ENCODE measurements at places on chromosomes 6 and 20.

DNA sequence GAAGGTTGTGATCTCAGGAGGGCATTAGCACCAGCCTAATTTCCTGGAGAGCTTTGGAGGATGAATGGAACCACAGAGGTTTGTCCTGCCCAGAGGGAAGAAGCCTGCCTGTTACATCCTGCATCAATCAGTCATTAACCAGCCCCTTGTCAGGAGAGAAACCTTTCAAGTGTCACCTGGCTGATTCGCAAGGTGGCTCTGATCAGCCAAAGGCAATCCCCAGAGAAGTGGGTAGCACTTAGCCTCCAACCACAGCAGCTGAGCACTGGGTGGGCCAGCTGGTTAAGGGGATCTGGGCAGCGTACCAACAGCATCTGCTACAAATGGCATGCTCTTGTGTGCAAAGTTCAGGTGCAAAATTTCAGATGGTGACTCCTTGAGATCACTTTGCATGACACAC, 26.9 kb downstream of the ANKEF1 start:
- no peak for DNase-seq

DNA sequence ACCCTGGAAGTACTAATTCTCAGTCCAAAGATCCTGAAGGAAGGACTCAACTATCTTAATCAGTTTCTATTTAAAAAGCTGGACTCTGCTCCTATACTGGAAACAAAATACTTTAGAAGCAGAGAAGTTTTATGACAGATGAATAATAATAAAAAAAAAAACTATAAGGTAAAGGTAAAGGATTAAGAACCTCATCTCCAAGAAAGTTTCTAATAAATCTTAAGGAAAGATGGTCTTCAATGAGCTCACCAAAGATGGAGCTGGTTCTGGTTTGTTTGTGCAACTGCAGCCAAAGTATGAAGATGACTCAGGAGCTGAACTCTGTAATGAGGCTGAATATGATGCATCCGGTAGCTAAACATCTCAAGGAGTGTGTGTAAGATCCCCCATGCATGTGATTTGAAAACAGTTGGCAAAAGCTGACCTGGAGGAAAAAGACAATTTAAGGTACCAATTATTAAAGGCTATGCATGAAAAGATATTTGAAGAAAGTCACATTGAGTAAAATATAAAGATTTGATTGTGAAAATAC, 25.2 kb downstream of the MED23 start:
- DNase-seq = no peak

DNA sequence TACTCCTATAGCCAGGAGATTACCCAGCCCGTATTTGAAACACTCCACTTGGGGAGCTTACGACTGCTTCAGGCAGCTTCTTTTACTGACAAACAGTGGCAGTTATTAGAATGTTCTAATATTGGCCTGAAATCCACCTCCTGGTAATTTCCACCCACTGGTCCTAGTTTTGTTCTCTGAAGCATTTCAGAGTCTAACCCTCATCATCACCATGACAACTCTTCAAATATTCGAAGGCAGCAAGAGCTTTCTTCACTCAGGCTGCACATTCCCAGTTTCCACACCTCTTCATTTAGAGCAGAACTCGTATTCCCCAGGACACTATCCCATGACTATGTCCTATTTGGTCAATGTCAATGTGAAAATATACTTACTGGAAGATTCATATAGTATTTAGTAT, 325.6 kb downstream of the UBE3D start:
- DNase-seq = no peak

GRCh38 chr20:49386848-49387580, 95.5 kb downstream of the KCNB1 start:
- DNase-seq = peak; percentile 34

DNA sequence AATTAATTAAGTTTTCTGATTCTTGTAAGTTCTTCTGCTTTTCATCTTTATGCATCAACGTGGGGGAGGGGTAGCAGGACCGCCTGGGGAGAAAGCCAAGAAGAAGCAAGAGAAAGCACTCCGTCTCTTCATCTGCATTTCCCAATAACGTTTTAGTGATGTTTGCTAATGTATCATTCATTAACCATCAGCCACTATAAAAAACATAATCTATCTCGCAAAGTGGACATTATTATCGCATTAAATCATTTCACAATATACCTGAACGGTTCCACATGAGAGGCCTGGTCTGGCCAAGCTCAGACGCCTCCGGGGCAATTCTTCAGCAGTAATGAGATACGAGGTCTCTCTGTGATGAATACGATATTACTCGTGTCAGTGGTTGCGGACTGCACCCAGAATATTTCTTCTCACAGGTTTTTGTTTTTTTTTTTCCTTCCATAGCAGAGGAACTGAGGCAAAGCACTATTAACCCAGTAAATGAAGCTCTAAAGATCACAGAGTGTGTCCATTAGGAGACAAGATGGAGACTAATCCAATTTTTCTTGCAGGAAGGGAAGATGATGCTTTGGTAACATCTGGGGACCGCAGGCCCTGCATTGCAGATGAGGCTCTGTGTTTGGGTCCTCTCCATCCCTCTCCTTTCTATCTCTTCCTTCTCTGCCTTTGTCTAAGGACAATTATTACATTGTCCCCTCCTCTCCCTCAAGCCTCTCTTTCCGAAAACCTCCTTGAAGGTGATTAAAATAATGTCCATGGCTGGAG, 156.1 kb downstream of the SLC35B3 start:
- DNase-seq = no peak

DNA sequence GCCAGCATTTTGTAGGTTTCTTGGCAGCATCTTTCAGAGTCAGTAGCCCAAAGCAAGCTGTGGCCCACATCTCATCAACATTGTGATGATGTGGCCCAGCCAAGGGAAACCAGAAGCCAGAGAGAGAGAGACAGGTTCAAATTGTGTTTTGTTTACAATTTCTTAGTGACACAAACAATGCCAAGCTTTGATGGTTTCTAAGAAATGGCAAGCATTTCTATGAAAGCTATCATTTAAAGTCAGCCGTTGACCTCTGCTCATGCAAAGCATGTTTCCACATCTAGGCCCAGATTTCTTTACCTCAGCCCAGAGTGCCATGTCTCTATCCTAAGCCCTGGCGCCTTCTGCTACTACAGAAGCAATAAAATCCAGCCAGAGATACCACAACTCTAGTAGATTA, 32.9 kb downstream of the GCM1 start:
- no peak for DNase-seq

DNA sequence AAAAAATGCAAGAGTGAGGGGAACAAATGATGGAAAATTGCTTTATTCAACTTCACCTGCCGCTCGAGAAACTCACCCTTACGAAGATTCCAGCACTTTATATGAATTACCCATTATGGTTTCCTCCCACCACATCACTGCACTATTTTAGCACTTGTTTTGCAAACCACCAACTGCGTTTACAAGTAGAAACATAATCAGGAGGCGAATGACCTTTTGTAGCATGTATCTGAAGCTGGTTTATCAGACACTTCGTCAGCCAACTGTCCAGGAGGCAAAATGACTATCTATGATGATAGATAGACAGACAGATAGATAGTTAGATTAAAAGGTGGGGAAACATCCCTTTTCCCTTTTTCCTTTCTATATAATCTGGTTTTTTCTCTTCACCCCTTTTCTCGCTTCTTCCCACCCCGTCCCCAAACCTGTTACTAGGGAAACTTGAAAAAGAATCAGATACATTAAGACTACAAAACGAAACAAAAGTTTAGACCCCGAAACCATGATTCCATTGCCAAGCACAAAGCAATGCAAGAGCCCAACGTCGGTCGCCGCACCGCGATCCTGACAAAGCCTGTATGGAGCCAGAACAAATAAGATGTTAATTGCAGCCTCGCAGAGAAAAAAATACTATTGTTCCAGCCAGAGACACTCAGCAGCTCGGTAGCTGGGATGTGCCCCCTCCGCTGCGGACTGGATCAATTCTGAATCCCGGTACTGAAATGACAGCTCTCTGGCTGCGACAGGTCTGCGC, 933 bp upstream of the ADGRB3 start:
- DNase-seq = no peak

- DNase-seq = no peak
Observed at GRCh38 chr6:133309579-133309978, 68.4 kb downstream of the EYA4 start.

DNA sequence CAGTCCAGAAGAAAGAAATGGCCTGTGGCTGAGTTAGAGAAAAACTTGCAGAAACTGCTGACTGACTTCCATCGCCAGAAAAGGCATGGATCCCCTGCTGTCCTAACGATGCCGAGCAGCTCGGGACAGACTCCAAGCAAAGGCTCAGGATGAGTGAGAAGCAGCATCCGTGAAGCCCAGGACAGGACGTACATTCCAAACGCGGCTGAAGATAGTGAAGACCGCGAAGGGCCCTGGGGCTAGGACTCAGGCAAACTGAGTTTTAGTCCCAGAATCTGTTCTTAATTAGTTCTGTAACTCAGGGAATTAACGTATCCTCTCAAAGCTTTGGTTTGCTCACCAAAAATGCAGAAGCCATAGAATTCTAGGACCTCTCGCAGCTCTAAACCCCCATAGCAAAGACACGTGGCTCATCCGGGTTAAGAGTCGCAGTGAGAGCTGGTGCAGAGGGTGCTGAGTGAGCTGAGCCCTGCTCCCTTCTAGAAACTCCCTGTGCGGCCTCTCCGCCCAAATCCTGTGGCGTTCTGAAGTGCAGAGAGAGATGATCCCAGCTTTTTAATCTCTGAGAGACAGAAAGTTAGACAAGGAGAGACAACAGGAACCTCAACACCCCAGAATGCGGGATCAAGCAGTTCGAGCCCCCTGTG, 132.9 kb upstream of the THBS2 start:
- DNase-seq = no peak

- DNase-seq = no peak
Observed at GRCh38 chr6:121042766-121043165, 291.5 kb downstream of the TBC1D32 start.

- no peak for DNase-seq
Observed at GRCh38 chr20:3661060-3661813, 2.0 kb downstream of the GFRA4 start.

- DNase-seq = no peak
Observed at GRCh38 chr6:336159-337114, 44.1 kb downstream of the DUSP22 start.

DNA sequence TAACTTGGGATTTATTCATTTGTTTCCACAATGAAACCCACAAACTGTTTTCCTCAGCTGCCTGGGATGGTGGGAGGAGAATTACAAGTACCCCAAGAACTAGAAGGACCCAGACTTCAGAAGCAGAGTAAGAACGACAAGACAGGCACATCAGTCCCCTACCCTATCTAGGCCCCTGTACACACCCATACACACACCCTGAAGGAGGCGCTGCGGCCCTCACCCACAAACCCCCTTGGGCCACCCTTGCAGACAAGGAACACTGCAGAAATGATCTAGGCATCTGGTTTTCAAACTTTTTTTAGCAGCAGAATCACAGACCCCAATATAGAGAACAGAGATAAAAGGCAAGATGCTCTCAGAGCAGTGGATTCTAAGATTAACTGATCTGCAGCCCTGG, 55.0 kb downstream of the TRERF1 start:
- DNase-seq = no peak

- DNase-seq = no peak
Observed at GRCh38 chr6:161076181-161076677, 84.7 kb downstream of the MAP3K4 start.

DNA sequence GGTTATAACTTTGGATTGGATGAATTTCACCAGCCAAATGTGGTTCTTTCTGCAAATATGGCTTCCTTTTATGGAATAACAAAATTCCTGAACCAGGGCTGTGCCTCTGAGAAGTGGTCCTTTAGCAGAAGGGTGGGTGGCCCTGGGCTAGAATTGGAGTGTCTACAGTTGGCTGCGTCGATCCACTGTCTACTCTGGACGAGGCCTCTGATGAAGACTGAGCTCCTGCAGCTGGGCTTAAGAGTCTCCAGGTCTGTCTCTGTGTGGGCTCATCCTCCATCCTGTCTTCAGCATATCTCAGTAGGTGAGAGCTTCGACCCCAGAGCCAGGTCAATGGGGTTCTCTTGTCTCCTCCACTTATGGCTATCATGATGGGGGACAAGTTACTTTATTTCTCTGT, 166.3 kb upstream of the PMEPA1 start:
- DNase-seq = no peak

- DNase-seq = no peak
Observed at GRCh38 chr6:156279261-156279969, 497.8 kb upstream of the ARID1B start.

- no peak for DNase-seq
Observed at GRCh38 chr6:148294059-148294458, 48.6 kb upstream of the SASH1 start.

DNA sequence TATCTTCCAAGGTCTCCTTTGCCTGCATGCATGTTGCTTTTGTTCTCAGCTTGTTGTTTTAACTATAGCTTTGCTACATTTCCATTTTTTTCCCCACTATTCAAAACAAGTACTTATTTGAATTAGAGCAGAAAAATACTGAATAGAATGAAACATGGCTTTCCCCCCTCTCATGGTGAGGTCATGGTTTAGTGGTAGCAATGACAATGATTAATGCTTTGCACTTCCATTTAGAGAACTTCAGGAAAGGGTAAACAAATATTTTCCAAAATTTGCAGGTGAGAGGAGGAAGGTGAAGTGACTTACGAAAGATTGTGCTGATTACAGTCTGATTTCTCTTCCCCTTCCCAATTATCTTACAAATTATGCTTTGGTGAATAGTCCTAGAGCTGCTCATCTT, 47.8 kb upstream of the TRAF3IP2 start:
- DNase-seq = no peak

DNA sequence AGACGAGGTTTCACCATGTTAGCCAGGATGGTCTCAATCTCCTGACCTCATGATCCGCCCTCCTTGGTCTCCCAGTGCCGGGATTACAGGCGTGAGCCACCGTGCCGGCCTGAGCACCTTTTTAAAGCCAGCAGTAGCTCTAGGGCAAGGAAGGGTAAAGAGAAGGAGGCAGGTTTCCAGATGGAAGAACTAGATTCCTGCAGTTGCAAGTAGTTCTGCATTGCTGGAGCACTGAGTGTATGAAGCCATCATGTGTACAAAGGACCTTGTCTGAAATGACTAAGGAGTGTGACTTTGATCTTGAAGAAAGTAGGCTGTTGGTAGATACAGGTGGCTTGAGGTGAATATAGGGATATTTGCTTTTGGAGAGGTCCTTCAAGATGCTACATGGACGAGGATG, 4.2 kb downstream of the OR2A4 start:
- no peak for DNase-seq

GRCh38 chr6:126017668-126018067, 31.3 kb downstream of the TRMT11 start:
- DNase-seq = no peak

DNA sequence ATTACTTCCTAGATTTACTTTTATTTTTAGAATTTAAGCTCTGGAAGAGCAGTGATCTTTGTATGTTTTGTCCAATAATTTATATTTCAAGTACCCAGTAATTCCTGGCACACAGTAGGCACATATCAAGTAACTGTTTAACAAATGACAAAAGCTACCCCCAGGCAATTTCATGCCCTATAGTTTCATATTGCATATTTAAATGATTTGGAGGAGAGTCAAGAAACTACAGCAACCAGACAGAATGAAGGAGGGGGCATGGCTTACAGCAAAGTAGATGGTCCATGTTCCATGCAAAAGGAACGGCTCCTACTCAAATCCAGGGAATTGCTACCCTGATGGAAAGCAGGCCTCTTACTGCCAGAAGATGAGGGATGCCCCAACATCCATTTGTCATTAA, 113.5 kb downstream of the ARHGAP18 start:
- no peak for DNase-seq

Measured in T47D (cell line).